ENCODE measurements at places on chromosomes 1 and 21.

DNA sequence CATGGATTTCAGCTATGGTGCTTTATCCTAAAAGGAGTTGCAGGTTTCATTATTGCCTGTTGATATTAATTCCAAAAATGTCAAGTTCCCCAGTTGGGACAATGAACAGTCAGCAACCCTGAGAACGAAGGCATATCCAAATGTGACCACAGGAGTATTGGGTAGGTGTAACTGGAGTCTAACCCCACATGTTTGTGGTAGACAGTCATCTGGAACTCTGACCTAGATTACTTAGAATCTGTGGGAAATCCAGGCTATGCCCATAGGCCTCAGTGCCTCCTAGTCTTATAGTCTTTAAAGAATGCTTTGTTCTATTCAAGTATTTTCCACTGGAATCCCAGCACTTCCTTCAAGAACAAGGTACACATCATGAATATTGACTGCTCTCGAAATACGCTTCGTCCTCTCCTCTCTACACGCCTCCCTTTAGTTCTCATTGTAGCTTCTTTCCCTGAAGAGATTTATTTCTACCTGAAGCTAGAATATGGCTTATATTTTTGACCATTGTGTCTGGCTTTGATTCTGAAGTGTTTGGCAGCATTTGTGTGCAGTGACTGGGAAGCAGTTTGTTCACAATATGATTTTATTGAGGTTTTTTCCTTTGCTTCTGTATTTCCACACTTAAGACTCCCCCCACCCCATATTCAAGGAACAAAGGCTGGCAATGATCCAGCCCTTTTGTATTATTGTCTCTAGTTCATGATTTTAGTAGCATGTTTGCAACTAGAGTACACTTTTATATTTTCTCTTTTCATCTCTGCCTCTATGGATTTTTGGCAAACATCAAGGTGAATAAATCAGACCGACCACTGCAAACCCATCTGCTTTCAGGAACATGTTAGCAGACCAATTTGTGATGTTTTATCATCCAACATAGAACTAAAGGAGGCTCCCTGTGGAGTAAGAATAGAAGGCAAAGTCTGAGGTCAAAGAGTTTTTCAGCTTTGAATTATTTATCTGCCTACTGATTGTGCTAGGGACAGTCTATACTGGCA, 178.6 kb downstream of the GPR52 start:
- no peak for DNase-seq

DNA sequence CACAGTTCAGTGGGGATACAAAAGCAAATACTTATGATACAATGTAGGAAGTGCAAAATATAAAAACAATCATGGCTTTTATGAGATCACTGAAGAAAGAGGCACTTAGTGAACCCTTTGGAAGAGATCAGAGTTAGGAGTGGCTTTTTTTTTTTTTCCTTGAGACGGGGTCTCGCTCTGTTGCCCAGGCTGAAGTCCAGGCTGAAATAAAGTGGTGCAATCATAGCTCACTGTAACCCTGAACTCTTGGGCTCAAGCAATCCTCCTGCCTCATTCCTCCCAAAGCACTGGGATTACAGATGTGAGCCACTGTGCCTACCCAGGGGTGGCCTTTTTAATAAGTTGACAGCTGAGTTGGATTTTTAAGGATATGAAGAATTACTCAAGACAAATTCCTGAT, 17.3 kb upstream of the RASAL2 start:
- DNase-seq = no peak

DNA sequence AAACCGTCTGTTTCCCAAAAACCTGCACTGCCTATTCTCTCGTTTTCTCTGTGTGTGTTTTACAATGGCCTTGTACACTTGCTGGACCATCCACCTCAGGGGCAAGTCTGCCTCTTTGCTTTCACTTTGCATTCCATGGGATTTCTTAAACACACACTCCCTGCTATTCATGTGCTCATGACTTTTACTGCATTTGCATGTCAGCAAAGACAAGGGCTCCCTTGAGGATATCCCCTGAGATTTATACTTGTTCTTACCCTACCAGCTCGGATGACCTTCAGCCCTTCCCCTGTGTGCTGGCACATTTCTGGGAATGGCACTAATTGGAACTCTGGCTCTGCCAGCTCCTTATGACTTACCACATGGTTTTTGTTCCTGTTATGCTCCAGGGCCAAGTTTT, 386.9 kb downstream of the AMY1C start:
- no peak for DNase-seq

DNA sequence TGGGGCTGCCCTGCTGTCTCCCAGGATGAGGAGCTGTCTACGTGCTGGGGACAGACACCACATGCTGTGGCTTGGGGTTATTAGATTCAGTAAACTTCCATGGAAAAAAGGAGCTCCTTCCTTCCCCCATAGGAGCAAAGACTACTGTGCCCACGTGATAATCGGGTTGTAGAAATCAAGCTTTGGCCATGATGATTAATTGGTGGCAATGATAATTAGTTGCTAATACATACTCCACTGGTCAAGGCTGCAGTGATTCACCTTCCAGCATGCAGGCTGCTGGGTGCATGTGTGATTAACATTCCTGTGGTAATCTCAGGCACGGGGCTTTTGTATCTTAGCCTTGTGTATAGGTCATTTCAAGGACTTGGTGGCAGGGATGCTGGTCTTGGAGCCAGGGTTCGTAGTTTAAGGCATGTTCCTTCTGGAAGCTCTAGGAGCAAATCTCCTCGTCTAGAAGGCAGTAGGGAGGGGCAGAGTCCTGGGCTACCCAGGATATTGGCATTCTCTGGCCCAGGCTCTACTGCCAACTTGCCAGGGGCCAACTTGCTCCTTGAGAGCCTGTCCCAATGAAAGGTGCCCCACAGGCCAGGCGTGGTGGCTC, 41.4 kb downstream of the TMCO4 start:
- no peak for DNase-seq

DNA sequence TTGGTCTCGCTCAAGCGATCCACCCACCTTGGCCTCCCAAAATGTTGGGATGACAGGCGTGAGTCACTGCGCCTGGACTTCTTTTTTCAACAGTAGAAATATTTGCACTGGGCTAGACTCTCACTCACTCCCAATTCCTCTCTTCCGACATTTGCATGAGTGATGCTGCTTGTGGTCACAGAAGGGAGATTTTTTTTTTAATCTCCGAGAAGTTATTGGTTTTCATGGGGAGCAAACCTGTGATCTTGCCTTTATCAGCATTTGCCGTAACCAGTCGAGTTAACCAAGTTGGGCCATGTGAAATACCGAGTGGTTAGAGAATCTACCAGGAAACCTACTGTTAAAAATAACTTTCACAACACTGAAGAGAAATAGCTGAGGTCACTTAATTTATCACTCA, 21.1 kb downstream of the ERG start:
- DNase-seq = no peak

- no peak for DNase-seq
These were observed 236.6 kb downstream of the DSCAM start for GRCh38 chr21:40610345-40610744.

GRCh38 chr1:25054526-25055323, 124.6 kb upstream of the RUNX3 start:
- no peak for DNase-seq

- no peak for DNase-seq
These were observed 1730.2 kb downstream of the MRPL39 start for GRCh38 chr21:23876925-23877558.

DNA sequence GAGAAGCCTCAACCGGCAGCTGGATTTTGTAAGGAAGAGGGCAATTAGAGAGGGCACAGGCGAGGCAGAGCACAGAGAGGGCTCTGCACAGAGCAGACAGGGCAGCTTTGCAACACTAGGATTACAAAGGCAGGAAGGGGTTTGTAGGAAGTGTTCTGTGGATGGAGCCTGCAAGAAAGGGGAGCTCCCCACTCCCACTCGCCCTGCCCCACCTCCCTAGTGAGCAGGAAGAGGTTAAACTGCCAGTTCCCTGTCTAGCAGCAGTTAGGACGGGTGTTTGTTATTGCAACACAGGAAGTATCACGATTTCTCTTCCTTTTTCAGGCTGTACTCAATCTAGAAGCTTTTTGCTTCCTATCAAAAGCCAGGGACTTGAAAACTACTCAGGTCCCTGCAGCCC, 63.3 kb upstream of the LRRC8D start:
- peak; percentile 68 for DNase-seq

DNA sequence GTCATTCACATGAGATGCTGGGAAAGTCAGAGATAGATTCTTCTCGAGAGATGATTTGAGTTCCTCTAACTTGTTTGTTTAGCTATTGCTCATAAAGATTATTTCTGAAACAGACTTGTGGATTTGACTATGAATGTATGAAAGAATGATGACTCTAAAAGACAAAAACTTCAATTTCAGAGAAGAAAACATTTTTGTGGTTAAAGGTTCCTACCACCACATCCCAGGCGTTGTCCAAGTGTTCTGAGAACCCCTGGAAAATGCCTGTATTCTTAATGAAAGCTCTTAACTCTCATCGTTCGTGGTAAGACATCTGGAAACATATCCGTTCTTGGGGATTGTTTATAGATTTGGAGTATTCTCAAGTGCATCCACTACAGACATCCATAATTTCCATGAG, 228.7 kb downstream of the BARHL2 start:
- DNase-seq = no peak

GRCh38 chr1:204228896-204229295, 15.1 kb upstream of the GOLT1A start:
- DNase-seq = no peak

GRCh38 chr1:167621780-167622313, 8.2 kb upstream of the RCSD1 start:
- DNase-seq = no peak

- peak; percentile 82 for DNase-seq
These were observed 9.2 kb upstream of the GALE start for GRCh38 chr1:23809751-23810171.

- no peak for DNase-seq
These were observed 161.3 kb upstream of the POU3F1 start for GRCh38 chr1:38207906-38208305.

DNA sequence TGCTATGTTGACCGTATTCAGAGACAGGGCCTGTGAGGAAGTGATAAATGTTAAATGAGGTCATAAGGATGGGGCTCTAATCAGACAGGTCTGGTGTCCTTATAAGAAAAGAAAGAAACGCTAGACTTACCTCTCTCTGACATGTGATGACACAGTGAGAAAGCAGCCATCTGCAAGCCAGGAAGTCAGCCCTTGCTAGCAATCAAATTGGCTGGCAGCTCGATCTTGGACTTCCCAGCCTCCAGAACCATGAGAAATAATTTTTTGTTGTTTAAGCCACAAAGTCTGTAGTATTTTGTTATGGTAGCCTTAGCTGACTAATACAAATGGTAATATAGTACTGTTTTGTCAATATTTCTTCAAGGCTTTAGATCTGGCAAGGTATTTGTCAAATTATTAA, 25.1 kb upstream of the AGL start:
- DNase-seq = no peak

GRCh38 chr1:86207323-86207722, 50.8 kb upstream of the COL24A1 start:
- no peak for DNase-seq

DNA sequence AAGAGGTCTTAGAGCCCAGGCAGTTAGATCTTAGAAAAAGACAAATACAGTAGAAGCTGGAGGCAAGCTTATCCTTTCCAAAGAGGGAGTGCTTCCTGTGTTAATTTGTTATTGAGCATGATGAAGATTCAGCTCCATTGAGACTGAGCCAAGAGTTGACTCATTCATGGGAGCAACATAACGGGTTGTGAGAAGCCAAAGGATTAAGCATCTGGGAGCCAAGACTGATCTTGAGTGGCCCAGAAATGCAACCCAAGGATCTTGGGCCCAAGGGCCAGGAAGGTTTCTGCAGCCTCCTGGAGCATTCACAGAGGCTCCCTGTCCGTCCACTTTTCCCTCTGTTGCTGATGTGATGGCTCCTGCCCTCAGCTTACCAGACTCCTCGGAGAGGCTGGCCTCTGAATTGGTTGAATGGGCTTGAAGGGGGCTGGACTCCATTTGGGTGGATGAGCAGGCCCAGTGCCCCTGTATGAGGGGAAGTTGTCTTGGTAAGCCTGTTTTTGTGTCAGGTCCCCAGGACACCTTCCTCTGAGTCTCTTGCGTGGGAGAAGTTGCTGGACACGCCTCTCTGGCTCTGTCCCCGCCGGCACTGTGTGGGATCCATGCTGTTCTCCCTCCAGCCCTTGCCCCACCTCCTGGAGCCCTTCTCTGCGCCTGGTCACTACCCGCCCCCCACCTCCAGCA, 42.4 kb downstream of the PDE9A start:
- no peak for DNase-seq

DNA sequence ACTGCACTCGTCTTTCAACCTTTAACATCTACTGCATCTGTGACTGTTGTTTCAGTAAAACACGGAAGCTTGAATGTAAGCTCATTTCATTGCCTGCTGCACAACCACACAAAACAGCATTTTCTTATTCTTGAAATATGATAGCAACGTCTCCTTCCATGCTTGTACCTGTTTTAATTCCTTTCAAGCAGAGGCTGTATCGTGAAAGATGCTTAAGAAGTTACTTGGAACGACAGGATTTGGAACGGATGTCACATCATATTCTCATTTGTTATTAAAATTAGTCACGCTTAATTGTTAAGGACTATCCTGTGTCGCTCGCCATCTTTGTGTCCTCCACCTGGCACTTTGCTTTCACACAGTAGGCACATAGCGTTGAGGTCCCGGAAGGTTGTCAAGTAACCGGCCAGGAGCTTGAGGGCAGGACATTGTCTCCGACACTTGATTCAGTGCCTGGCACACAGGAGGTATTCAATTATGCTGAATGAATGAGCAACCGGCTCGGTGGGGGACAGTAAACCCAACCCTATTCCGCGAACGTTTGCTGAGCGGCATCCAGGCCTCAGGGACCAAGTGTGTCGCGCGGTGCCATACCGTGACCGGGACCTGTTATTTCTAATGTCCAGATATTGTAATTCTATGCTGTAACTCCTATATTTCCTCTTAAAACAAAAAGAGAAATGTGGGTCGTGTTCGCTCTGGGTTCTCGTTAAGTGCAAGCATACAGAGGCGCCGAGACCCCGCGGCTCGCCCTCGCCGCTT, 499 bp upstream of the SH3GLB1 start:
- DNase-seq = no peak

DNA sequence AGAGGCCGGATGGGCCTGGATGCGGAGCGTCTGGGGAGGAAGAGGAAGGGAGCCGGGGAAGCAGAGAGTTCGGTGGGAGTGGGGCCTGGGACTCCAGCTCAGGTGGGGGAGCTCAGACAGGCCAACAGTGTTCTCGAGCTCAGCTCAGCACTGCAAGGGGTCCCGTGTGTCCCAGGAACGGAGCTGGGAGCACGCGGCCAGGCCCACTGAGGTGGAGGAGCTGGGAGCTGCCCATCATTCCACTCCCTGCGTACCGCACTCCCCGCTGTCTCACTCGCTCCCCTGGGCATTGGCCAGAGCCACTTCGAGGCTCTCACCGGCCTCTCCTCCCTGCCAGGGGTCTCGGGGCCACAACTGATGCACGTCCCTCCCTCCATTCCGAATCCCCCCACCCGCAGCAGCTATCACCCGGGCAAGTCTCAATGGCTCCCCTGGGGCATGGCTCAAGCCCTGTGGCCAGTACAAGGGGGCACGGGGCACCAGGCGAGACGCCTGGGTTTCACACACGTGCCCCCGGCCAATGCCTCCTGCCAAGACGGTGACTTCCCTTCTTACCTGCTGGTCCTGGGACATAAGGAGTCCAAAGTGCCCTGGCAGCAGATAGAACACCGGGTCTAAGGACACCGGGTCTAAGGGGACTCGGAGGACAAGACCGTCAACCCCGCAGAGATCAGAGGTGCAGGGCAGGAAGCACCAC, 30.3 kb upstream of the COL6A2 start:
- DNase-seq = no peak
